NCI-H1417 treated with DMSO at 0.1 percent for 48 hours (cell line): ENCODE measurements at places on chromosomes 2 and 18.

GRCh38 chr18:9000733-9001132, 101.8 kb upstream of the NDUFV2 start:
- DNase-seq, result no peak

- DNase-seq, result no peak
These were observed 691 bp downstream of the KYNU start for GRCh38 chr2:142878031-142878678.

DNA sequence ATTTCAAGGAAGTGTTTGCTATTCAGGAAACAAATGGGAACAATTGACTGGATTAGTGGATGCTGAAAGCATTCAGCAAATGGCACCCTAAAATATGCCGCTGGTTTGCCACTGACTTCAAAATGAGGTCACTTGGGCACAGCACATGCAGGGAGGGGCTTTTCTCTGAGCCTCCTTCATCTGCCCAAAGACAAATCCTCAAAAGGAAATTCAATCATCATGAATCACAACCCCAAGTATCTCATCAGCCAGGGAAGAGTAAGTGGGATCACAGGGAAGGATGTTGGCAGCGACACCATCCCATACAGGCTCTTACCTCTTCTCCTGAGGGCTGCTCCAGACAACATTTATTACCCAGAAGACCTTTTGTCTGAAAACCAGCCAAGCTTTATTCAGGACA, 14.4 kb upstream of the SP140L start:
- no peak for DNase-seq

DNA sequence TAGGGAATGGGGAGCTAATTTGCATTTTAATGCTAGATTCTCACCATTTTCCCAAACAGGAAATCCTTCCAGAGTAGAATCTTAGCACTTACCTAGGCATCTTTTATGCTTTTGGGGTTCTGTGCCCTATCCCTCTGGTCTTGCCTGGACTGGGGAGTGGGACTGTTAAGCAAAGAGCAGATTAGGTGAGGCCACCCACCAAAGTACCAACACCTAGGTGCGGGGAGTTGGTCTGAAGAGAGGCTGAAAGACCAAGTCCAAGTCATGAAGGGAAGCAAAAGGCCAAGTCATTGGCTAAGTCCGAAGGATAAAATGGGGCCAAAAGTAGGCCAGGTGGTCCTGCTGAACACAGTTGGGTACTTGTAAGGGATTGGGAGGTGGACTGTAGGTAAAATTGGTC, 86.7 kb downstream of the FAM168B start:
- DNase-seq, result no peak

- DNase-seq, result no peak
These were observed 2.0 kb downstream of the GAREM2 start for GRCh38 chr2:26174691-26175465.

DNA sequence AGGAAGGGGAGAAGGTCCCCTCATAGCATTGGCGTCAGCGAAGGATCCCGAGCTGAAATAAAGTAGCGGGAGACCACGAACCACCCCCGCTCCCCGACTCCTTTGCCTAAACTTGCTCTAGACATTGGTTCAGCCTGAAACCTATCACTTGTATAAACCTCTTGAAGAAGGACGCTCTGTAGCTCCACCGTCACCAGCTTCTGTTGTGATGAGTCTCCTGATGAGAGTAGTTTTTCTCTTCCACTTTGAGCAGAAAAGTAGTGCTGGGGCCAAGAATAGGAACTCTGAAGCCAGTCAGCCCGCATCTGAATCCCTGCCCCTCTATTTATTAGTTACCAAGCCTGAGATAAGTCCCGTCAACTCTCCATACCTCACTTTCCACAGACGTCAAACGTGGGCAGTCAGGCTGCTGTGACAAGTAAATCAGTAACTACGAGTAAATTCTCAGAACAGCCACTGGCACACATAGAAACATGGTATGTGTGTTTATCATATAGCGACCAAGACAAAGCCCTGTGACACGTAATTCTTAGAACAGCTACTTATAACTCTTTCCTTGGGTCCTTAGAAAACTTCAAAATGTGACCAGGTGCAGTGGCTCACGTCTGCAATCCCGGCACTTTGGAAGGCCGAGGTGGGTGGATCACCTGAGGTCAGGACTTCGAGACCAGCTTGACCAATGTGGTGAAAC, 61.7 kb downstream of the CD226 start:
- no peak for DNase-seq

DNA sequence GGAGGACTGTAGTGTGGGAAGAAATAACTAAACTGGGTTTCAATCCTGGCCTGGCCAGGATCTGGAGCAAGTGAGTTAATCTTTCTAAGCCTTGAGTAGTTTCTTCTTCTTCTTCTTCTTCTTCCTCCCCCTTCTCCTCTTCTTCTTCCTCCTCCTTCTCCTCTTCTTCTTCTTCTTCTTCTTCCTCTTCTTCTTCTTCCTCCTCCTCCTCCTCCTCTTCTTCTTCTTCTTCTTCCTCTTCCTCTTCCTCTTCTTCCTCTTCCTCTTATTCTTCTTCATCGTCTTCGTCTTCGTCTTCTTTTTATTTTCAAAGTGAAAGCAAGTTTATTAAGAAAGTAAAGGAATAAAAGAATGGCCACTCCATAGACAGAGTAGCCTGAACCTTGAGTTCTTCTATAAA, 6.5 kb upstream of the IL1RN start:
- DNase-seq, result no peak

DNA sequence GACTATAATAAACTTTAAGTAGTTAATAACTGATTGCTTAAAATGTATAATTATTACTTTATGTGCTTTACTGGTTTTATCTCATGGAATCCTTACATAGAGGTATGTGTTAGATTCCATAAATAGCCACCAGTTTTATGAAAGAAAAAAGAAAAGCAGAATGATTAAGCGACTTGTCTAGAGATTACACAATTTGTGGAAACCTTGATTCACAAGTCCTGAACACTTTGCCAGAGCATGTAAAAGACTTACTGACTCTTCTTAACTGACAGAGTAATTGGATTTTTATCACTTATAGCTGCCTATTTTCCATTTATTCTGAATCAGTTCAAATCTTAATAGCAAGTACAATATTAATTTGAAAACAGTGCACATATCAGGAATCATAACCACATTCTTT, 448.7 kb upstream of the NETO1 start:
- no peak for DNase-seq

DNA sequence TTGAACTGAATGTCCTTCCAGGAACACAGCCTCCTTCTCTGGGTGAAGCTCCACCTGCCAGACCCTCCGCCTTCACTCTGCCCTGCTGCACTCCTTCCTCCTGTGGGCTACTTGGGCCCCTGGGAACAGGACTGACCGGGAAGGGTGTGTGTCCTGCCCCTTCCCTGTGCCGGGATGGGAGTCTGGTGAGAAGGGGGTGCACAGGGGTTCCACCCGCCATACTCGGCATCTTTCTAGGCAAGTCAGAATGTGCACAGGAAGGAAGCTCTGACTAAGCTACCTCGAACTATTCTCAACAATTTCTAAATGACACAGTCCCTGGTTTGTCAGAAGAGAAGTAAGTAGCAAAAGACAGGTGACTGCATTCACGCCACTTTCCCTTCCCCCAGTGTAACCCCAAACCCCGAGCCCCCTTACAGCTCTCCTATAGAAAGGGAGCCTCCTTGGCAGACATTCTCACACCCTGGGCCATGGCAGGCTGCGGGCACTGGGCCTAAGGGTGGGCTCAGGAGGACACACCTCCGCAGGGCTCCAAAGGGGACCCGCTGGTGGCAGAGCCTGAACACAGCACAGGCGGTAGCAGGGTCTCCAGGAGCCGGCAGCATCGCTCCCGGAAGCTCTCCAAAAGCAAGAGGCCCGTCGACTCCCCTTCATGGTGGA, 184.1 kb downstream of the HDAC4 start:
- no peak for DNase-seq

DNA sequence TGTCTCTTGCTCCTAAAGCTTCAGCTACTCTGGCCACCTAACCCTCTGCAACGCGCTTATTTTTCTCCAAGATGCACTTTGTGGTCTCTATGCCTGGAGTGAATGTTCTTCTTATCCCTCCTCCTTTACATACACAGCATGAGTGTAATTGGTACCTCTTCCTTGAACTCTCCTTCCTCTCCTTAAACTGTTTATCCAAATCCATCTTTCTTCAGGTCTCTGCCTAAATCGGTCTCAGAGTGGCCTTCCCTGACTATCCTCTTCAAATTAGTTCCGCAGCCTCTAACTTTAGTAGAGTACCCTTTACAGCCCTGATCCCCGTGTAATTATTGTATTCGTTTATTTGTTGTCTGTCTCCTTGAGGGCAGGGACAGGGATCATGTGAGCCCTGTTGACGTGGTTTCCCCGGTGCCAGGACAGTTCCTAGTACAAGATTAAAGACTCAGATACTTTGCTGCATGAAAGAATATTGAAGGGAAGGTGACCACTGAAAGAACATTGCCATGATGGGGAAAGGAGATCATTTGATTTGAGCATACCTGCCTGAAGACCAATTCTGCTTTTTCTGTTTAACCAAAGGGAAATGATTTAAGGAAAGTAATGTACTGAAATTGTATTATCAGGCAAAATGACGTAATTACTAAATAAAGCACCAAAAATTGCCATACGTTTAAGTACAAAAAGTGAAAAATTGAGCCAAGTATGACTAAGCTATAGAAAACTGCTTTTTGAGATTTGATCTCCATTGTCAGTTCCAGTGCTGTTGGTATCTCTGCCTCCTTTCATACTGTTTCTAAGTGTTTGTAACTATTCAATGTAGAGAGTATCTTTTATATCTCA, 1.2 kb downstream of the CNOT9 start:
- DNase-seq, result no peak

DNA sequence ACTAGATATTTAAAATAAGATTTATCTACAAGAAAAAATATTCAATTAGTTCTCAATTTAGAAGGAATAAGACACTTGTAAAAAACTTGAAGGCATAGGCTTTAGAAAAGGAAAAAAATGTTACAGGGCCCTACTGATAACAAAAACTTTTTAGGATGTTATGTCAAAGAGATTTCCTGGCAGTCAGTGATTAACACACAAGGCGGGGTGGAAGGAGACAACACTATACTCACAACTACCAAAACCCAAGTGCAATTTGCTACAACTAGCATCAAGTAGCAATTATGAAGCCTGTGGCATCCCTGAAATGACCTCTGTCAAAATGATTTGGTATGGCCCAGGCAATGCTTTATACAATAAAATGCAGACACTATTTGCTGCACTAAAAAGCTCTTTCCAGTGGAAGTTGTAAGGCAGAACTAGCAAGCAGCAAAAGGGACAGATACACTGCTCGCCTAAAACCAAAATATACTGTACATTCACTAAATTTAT, 15.3 kb downstream of the STRN start:
- no peak for DNase-seq

DNA sequence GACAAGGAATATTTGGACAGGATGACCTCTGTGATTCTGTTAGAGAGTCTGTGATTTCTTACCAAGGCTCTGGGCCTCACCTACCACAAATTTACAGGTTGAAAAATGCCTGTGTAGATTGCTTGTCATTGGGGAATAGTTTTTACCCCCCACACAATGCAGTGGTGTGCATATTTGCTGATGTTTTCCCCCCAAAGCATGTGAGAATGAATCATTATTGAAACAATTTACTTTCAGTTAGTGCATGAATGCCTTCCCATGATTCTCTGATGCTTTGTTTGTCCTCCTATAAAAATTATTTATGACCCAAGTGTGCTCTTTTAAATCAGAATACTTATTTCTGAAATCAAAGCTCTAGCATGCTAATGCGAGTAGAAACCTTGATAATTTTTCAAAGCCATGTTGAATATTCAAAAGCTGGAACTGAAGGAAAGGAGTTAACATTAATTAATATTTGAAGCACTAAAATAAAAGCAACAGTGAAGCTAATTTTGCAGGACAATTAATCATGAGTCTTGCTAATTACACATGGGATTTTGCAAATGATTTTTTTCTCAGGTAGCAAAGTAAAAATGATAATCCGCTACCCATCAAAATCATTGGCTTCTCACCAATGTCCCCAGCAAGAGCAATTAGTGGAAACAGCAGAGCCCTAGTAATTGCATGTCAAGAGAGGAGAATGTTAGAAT, 361.2 kb upstream of the HNRNPA3 start:
- no peak for DNase-seq

GRCh38 chr2:84970210-84970867, 622 bp upstream of the KCMF1 start:
- no peak for DNase-seq

DNA sequence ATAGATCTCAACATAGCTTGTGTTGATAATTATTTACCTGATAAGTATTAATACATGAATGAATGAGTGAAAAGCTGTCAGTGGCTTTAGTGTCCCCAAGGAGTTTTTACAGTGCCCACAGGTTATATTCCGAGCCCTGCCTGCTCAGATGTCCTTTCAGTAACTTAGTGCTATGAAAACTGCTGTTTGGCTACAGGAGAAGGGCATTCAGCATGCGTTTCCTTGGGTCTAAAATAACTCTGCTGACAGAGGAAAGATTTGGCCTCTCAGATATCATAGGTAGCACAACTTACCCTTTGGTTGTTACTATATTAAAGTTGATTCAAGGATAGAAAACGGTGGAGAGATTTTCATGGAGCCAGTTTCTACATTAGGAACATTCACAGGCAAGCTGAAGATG, 241.0 kb downstream of the ETAA1 start:
- no peak for DNase-seq
